Stimulated activated CD4-positive, alpha-beta T cell treated with anti-CD3 and anti-CD28 coated beads, TNF-alpha, amount 100 ng/mL, for 24 hours (primary cell): ENCODE measurements at places on chromosomes 16 and 17.

DNA sequence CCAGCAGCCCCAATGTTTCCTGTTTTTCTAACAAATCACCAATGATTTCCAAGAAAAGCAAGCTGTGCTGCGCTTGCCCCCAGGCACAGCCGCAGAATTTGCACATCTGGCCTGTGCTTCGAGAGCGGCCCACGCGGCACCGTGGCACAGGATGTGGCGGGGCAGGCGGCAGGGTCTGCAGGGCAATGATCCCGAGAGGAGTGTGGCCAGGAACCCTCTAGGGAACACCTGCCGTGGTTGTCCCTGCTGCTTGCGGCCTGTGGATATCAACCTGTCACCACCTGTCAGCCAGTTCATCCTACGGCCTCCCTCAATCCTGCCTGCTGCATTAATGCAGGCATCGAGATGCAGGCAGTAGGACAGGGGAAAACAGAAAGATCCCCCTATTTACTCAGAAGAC lies 24.0 kb downstream of the PIK3R5 start:
- DNase-seq: no peak

DNA sequence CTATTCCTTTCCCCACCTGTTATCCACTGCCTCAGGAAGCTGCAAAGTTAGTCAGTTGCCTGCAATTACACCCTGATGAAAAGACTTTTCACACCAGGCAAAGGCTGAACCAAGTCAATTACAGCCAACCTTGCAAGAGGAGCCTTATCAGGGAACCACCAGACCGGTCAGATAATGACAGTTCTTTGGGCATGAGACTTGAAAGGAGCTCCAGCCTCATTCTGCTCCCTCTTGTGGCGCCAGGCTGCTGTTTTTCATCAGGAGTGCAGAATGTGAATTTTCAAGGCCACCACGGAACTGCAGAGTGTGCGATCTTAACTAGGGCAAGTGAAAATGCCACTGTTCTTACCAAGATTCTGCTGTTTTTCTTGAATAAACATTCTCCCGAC lies 22.5 kb downstream of the DNAI2 start:
- DNase-seq: no peak

DNA sequence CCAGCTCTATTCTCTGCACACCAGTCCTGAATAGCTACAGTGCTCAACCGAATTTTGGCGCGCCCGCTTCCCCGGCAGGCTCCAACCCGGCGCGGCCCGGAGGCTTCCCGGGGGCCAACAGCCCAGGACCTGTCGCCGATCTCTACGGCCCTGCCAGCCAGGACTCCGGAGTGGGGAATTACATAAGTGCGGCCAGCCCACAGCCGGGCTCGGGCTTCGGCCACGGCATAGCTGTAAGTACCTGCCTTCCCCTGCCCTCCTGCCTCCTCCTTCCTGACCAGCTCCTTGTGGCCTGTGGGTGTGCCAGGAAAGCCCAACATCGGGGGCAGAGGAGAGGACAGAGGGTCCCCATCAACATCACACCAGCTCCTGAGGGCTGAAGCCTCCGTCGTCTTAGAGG lies 70.2 kb downstream of the CCDC182 start:
- DNase-seq: no peak

GRCh38 chr16:9159839-9160550 lies 68.6 kb downstream of the HAPSTR1 start:
- DNase-seq: peak; percentile 55

GRCh38 chr17:72900654-72900971 lies 191.9 kb downstream of the SLC39A11 start:
- no peak for DNase-seq

GRCh38 chr16:85227946-85228862 lies 115.9 kb upstream of the CIBAR2 start:
- DNase-seq: no peak

DNA sequence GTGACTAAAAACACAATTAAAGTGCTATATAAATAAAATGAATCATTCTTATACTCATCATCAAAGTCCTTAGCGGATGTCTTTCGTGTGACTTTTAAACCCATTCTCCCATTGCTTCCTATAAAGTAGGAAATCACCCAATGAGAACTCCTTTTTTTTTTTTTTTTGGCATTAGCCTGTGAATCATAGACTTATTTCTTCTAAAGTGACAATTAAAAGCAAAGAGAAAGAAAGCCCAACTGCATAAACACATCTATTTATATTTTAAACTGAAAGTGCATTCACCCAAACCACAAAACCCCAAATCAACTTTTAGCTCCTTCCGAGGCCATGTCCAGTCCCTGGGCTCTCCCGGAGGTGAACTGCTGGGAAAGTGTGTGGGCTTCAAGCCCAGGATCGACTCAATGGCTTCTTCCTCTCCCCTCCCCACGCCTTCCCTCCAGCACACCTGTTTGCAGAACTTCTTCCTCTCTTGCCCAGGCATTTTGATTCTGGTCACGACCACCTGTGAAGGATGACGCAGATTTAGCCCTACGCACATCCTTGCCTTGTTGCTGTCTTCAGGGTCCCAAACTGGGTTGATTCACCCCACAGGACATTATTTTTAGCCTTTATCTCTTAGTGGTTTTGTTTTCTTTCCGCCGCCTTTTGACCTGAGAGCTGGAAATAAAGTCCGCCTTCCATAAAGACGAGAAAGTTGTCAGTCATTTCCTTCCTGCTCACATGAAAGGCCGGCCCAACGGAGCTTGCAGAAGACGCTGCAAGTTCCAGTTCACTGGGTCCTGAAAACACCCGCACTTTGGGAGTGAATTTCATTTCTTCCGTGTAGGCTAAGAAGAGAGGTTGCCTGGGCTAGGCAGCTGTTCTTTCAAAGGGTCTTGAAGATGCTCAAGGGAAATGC lies 166.8 kb downstream of the MAP2K6 start:
- DNase-seq: no peak

GRCh38 chr17:6097005-6097279 lies 26.8 kb downstream of the WSCD1 start:
- DNase-seq: no peak

DNA sequence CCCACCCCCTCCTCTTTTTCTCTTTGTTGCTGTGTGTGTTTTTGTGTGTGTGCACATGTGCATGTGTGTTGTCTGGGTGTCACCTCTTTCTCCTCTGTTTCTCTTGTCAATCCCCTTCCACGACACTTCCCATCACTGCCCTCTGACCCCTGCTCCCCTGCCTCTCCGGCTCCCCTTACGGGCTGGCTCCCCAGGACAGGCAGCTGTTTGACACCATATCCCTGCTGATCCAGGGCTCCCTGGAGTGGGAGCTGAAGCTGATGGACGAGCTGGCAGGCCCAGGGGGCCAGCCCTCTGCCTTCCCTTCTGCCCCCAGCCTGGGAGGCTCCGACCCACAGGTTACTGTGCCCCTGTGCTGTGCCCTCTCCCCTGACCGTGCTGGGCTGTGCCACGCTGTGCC lies 15.2 kb upstream of the ABCC3 start:
- DNase-seq: no peak

DNA sequence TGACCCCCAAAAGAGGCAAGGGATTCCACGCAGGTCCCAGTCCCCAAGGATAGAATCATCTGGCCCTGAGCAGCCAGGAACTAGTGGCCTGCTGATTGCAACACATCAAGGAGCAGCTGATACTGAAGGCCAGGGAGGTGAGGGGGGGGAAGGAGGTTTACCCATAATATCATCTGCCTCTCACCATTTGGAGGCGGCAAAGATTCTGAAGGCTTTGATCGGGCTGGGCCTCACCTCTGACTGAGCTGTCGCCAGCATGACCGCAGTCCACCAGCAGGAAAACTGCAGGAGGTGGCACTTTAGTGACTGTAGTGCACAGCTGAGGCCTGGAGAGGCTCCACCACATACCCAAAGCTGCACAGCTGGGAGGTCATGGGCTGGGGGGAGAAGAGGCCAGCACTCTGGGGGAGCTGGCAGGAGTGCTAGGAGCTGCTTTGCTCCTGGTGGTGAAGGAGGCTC lies 20.5 kb upstream of the ITGA3 start:
- DNase-seq: no peak

DNA sequence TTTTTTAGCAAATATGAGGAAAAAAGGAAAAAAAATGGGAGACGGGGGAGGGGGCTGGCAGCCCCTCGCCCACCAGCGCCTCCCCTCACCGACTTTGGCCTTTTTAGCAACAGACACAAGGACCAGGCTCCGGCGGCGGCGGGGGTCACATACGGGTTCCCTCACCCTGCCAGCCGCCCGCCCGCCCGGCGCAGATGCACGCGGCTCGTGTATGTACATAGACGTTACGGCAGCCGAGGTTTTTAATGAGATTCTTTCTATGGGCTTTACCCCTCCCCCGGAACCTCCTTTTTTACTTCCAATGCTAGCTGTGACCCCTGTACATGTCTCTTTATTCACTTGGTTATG lies 1.2 kb upstream of the TMEM88 start:
- no peak for DNase-seq

GRCh38 chr16:61194573-61194972 lies 841.7 kb downstream of the CDH8 start:
- DNase-seq: no peak

GRCh38 chr16:72664056-72664508 lies 383.8 kb downstream of the ZFHX3 start:
- no peak for DNase-seq

DNA sequence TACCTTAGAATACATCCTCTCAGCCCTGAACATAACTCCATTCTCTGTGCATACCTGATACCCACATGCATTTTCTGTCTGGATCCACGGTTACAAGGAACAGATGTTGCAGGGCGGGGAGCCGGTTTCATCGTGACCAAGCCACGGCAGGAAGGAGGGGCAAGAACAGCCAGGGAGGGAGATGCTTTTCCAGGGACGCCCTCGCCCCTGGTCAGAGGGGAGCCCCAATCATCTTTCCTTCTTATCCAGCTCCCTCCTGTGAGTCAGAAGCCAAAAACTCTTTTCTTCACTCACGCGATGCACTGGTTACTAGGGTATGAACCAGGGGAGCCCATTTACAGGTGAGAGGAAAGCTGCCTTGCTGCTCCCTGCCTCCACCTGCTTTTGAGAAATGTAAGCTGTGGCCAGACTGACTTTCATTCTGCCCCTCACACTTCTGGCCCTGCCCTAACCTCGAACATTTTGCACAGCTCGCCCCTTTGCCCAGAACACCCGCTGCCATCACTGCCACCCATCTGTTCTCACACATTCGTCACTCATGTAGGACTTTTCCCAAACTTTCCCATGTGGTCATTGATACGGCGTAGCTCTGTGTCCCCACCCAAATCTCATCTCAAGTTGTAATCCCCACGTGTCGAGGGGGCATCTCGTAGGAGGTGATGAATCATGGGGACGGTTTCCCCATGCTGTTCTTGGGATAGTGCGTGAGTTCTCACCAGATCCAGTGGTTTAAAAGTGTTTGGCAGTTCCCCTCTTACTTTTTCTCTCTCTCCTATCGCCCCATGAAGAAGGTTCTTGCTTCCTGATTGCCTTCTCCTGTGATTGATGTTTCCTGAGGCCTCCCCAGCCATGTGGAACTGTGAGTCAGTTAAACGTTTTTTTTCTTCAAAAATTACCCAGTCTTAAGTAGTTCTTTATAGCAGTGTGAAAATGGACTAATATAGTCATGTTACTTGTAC lies 20.5 kb downstream of the FOXL1 start:
- DNase-seq: no peak
